Osteocyte (in vitro differentiated cells): ENCODE measurements at places on chromosomes 2 and 18.

DNA sequence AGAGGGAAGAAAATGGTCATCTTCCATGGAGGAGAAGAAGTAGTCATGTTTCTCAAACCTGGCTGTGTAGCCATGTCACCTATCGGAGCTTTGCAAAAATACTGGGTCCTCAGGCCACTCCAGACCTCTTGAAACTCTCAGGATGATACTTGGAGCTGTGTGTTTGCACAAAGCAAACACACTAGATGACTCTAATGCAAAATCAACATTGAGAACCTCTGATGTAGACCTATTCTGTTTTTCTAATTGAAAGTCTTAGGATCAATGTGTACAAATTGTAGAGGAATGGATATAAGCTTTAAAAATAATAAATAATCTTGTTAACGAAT, 444.3 kb downstream of the RND3 start:
- peaks cover 20% of the 10 kb centered on the region for H3K4me1 ChIP-seq
- H3K27me3 ChIP-seq, result no peaks in the 10 kb centered on the region
- DNase-seq, result no peak
- H3K27ac ChIP-seq, result no peak overlapping the region
- H3K4me3 ChIP-seq, result no peak overlapping the region

DNA sequence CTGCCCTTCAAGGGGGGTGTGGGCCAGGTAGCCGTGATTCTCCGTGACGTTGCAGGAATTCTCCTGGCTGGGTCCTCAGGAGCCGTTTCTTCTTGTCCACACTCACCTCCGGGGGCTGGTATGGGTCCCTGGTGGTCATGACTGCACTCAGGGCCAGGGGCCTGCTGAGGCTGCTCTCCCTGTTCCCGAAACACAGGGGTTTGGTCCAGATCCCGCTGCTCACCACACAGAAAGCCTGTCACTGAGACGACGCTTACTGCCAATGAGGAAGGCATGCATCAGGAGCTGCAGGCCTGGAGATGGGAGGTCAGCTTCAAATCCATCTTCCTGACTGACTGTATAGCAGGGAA, 160.7 kb downstream of the RTP5 start:
- H3K27ac ChIP-seq, result no peak overlapping the region
- DNase-seq, result peak; percentile 71
- peaks cover 52% of the 10 kb centered on the region for H3K27me3 ChIP-seq
- no peaks in the 10 kb centered on the region for H3K36me3 ChIP-seq
- H3K4me1 ChIP-seq, result no peaks in the 10 kb centered on the region

DNA sequence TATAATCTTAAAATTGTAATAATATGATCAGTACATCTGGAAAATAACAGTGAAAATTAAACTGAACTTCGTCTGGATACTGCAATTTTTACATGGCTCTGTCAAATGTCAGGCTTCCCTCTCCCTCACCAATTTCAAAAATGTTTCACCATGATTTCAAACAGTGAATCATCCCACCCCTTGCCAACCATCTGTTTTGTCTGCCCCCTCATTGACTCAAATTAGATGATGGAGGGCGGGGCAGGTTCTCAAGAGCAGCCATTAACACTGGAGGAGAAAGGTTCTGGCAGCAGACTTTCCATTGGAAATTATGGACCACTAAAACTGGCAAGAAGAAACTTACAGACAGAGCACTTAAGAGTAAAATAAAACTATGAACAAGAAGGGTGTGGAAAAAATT, 1195.7 kb upstream of the ZEB2 start:
- no peak overlapping the region for H3K4me3 ChIP-seq
- peaks cover 4% of the 10 kb centered on the region for H3K36me3 ChIP-seq
- no peak for DNase-seq
- no peaks in the 10 kb centered on the region for H3K27me3 ChIP-seq
- H3K27ac ChIP-seq, result no peak overlapping the region

- H3K27ac ChIP-seq, result peak overlapping the region; percentile 56
- H3K36me3 ChIP-seq, result peaks cover 17% of the 10 kb centered on the region
- peaks cover 16% of the 10 kb centered on the region for H3K4me1 ChIP-seq
- H3K27me3 ChIP-seq, result no peaks in the 10 kb centered on the region
These were observed 62.6 kb upstream of the ALPP start for GRCh38 chr2:232315923-232316299.

- H3K27ac ChIP-seq, result no peak overlapping the region
- H3K4me3 ChIP-seq, result no peak overlapping the region
- DNase-seq, result no peak
- H3K4me1 ChIP-seq, result no peaks in the 10 kb centered on the region
- H3K27me3 ChIP-seq, result no peaks in the 10 kb centered on the region
These were observed 221.9 kb downstream of the HDAC4 start for GRCh38 chr2:239178954-239179353.

GRCh38 chr2:102117472-102117858, 25.1 kb upstream of the IL1R1 start:
- peaks cover 2% of the 10 kb centered on the region for H3K36me3 ChIP-seq
- DNase-seq, result no peak
- peaks cover 67% of the 10 kb centered on the region for H3K4me1 ChIP-seq
- no peaks in the 10 kb centered on the region for H3K27me3 ChIP-seq
- H3K4me3 ChIP-seq, result no peak overlapping the region
- peak overlapping the region; percentile 57 for H3K27ac ChIP-seq

GRCh38 chr2:65477590-65477989, 45.2 kb upstream of the SPRED2 start:
- no peaks in the 10 kb centered on the region for H3K36me3 ChIP-seq
- peaks cover 3% of the 10 kb centered on the region for H3K4me1 ChIP-seq
- no peak overlapping the region for H3K4me3 ChIP-seq
- no peak overlapping the region for H3K27ac ChIP-seq

DNA sequence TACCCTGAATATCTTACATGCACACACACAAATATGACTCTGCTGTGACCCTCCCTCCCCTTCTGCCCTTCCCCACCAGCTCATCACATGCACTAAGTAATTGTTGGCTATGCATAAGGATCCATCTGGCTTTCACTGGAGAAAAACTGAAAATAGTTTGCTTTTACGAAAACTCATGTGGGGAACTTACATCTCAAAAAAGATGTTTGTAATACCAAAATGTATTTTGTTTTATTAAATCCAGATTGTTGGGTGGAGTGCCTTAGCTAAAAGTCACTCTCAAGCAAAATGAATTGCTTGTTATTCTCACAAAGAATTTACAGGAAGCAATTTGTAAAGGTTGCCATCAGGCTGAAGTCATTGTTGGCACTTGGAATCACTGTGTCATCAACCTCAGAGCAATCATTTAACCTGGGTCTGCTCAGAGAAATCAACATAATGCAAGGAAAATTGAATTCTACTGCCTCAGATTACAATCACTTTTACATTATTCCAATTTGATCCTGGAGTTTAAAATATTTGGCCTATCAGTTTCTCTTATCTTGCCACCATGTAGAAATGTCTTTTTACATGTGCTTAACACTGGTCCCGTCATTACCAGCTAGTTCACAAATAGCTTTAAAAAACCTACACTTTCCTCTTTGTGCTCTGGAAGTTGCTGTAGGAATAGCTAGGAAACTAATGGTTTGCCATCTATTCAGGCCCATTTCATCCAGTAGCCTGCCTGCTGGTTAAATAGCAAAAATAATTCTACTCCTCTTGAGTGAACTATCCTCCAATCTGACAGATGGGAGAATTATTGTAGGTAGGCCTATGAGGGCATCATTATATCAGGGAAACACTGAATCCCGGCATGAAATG, 90.3 kb upstream of the TMEM17 start:
- peak overlapping the region; percentile 43 for H3K27ac ChIP-seq
- H3K27me3 ChIP-seq, result peaks cover 10% of the 10 kb centered on the region
- H3K36me3 ChIP-seq, result peaks cover 3% of the 10 kb centered on the region
- no peak overlapping the region for H3K4me3 ChIP-seq

- H3K4me3 ChIP-seq, result no peak overlapping the region
- H3K36me3 ChIP-seq, result no peaks in the 10 kb centered on the region
- no peak for DNase-seq
- peaks cover 7% of the 10 kb centered on the region for H3K27me3 ChIP-seq
- H3K4me1 ChIP-seq, result no peaks in the 10 kb centered on the region
- H3K27ac ChIP-seq, result no peak overlapping the region
These were observed 213.4 kb downstream of the TMEM163 start for GRCh38 chr2:134505446-134505845.

- peak; percentile 60 for DNase-seq
- H3K4me1 ChIP-seq, result peaks cover 15% of the 10 kb centered on the region
- no peak overlapping the region for H3K4me3 ChIP-seq
- H3K27me3 ChIP-seq, result peaks cover 13% of the 10 kb centered on the region
These were observed 24.7 kb downstream of the ASB18 start for GRCh38 chr2:236239276-236240065.

- H3K4me3 ChIP-seq, result peak overlapping the region; percentile 58
- no peak overlapping the region for H3K27ac ChIP-seq
- H3K36me3 ChIP-seq, result no peaks in the 10 kb centered on the region
These were observed 877 bp downstream of the INHBB start for GRCh38 chr2:120346667-120347358.

DNA sequence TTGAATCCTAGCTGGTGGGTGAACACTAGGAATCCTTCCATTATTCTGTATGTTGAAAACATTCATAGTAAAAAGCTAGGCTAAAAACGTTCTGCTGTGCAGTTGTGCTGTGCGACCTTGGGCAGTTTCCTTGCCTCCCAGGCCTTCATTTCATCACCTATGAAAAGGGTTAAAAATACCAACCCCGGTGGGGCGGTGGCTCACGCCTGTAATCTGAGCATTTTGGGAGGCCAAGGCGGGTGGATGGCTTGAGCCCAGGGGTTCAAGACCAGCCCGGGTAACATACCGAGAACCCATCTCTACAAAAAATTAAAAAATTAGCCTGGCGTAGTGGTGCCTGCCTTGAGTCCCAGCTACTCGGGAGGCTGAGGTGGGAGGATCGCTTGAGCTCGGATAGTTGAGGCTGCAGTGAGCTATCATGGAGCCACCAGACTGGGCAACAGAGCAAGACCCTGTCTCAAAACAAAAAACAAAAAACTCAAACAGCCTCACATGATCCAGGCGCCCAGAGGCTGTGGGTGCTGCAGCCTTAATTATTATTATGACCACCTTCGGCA, 2.9 kb upstream of the RRM2 start:
- peaks cover 36% of the 10 kb centered on the region for H3K4me1 ChIP-seq
- no peaks in the 10 kb centered on the region for H3K27me3 ChIP-seq
- no peaks in the 10 kb centered on the region for H3K36me3 ChIP-seq
- peak overlapping the region; percentile 94 for H3K27ac ChIP-seq

- peaks cover 55% of the 10 kb centered on the region for H3K27me3 ChIP-seq
- no peaks in the 10 kb centered on the region for H3K36me3 ChIP-seq
- no peak overlapping the region for H3K27ac ChIP-seq
- no peaks in the 10 kb centered on the region for H3K4me1 ChIP-seq
- H3K4me3 ChIP-seq, result no peak overlapping the region
These were observed 90.1 kb upstream of the RAB12 start for GRCh38 chr18:8519102-8519501.

DNA sequence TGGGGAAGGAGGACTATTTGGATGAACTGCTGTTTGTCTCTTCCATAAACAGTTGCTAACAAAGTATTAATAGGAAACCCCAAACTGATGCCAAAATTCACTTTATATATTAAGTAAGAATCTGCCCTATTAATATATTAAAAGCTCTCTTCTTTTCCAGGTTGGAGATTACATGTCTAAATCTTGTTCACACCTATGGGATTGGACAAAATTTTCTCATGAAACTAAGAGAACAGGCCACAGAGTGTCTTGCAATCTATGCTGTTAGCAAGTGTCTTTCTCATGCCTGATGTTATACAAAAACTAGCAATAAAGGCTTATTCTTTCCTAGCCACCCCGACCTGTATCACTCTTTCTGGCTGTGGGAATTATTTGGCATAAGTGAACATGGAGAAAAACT, 18.3 kb downstream of the ZEB2 start:
- H3K27me3 ChIP-seq, result no peaks in the 10 kb centered on the region
- H3K36me3 ChIP-seq, result peaks cover 23% of the 10 kb centered on the region
- no peak for DNase-seq
- no peak overlapping the region for H3K27ac ChIP-seq
- no peak overlapping the region for H3K4me3 ChIP-seq

DNA sequence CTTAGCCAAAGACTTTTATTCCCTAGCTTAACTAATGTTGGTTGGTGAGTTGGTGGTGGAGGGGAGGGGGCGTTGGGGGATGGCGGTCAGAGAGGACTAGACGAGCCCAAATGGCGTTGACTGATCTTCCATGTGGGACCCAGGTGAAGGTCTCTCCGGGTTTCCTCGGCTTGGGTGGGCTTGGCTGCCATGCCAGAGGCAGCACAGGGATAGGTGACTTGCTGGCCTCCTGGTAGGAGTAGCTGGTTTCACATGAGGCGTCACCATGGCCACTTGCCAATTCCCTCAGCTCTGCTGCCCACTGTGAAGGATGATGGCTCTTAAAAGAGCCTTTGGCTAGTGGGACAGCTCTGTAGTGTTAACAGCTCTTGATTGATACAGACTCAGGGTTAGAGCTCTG, 1337.0 kb upstream of the FAM98A start:
- no peak for DNase-seq
- no peak overlapping the region for H3K4me3 ChIP-seq
- H3K27ac ChIP-seq, result no peak overlapping the region
- H3K4me1 ChIP-seq, result no peaks in the 10 kb centered on the region
- no peaks in the 10 kb centered on the region for H3K27me3 ChIP-seq

DNA sequence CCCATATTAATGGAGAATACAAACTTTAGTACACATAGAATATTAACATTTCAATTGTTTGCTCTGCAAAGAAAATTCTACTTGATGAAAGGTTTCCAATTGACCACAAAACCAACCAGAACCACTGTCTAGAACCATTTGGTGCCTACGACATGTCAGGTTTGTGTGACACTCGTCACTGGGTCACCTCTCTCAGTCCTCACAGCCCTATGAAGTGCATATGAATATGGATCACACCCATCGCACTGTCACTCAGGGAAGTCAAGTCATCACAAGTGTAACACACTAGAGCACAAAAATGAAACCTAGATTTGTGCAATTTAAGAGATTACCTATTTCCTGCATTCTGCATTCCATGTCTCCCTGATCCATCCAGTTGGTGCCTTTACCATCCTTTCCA, 43.7 kb downstream of the PTPN2 start:
- no peaks in the 10 kb centered on the region for H3K27me3 ChIP-seq
- H3K4me3 ChIP-seq, result no peak overlapping the region
- peaks cover 39% of the 10 kb centered on the region for H3K4me1 ChIP-seq
- H3K36me3 ChIP-seq, result peaks cover 7% of the 10 kb centered on the region

DNA sequence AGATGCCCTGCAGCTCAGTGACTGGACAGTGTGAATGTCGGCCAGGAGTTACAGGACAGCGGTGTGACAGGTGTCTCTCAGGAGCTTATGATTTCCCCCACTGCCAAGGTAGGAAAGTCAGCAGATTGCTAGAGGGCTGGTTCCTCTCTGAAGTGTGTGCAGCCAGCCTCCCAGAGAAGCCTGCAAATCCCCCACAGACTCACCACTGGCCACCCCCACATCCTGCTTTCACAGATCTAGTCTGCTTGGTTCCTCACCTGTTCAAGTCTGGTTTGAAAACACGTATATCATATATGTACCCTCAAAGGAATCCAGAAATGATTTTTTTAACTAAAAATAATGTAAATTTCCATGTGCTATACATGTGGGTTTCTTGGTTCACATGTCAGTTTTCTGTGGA, 121.1 kb downstream of the LAMA3 start:
- no peak overlapping the region for H3K4me3 ChIP-seq
- no peak for DNase-seq
- no peaks in the 10 kb centered on the region for H3K36me3 ChIP-seq
- peaks cover 53% of the 10 kb centered on the region for H3K27me3 ChIP-seq

GRCh38 chr2:147182260-147182659, 662.6 kb upstream of the ACVR2A start:
- no peaks in the 10 kb centered on the region for H3K4me1 ChIP-seq
- H3K4me3 ChIP-seq, result no peak overlapping the region
- H3K36me3 ChIP-seq, result no peaks in the 10 kb centered on the region
- H3K27ac ChIP-seq, result no peak overlapping the region
- H3K27me3 ChIP-seq, result no peaks in the 10 kb centered on the region
